ENCODE measurements at places on chromosomes 13 and 19. TPM values are rescaled to one million over a fixed set of nuclear protein-coding genes. Genes with fewer than 3 reads are reported as not detected.

DNA sequence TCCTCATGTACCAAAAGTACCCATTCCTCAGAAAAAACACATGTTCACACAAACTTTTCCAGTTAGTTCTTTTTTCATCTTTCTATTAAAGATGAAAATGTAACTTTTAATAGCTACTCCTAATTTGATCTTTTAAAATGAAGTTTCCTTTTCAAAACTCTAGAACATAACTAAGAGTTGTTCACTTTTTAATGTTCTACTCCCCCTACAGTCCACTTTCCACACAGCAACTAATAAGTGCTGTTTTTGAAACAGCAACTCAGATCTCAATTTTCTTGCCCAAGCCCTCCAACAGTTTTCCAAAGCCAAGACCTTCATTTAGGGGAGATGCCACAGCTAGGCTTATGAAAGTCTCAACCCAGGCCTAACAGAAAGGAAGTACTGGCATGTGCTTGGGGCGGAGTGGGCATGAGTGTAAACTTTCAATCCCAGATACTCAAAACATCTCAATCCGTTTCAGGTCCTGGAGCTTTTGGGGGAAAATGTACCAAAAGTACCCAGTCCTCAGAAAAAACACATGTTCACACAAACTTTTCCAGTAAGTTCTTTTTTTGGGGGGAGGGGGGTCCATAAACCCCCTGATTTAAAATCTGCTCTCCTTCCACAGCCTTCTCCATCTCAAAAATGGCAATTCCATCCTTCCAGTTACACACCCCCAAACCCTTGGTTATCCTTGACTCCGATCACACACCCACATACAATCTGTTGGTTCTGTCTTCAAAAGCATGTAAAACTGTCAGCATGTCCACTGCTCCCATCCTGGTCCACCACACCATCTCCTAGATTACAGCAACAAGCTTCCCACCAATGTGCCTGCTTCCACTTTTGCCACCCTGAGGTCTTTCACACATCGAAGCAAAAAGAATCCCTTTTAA is 2.0 kb downstream of the FBL start:
- DNase-seq, result peak; percentile 35

GRCh38 chr13:76715621-76716020 is 170.6 kb downstream of the KCTD12 start:
- DNase-seq, result no peak

DNA sequence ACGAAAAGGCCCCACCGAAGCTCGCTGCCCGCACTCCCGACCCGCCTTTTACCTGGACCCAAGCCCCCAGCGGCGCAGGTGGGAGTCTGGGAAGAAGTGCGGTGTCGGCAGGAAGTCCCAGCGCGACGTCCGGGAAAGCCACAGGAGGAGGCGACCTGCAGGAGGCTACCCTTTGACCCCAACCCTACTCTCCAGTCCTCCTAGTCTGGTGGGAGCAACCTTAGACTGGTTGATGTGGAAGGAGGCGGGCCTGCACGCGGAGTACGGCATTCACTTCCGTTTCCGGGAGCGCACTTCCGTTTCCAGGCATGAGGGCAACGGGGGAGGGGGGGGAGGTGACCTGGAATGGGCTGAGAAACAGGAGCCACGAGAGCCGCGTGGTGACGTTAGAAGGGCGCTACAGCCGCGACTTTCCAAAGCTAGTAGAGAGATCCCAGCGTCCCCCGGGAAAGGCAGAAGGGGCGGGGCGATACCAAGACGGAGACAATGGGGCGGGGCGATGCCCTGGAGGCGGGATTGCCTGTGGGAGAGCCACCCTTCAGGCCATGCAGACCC is 28.5 kb downstream of the ZNF266 start:
- DNase-seq, result peak; percentile 77

DNA sequence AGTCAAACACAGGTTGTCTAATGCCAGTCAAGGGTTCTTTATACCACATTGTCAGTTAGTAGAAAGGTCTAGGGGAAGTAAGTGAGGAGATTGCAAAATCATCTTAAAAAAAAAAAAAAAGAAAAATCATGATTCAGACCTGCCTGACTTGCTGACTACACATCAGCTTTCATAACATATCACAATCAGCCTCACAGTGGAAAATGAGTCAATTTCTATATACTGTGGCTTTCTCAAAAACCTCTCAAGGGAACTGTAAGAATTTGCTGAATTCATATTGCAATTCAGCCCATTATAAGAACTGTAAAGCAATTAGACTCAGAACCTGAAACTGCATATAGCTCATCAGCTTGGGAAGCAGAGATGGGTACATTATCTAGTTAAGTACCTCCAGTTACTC is 75.3 kb upstream of the GPC6 start:
- DNase-seq, result no peak

DNA sequence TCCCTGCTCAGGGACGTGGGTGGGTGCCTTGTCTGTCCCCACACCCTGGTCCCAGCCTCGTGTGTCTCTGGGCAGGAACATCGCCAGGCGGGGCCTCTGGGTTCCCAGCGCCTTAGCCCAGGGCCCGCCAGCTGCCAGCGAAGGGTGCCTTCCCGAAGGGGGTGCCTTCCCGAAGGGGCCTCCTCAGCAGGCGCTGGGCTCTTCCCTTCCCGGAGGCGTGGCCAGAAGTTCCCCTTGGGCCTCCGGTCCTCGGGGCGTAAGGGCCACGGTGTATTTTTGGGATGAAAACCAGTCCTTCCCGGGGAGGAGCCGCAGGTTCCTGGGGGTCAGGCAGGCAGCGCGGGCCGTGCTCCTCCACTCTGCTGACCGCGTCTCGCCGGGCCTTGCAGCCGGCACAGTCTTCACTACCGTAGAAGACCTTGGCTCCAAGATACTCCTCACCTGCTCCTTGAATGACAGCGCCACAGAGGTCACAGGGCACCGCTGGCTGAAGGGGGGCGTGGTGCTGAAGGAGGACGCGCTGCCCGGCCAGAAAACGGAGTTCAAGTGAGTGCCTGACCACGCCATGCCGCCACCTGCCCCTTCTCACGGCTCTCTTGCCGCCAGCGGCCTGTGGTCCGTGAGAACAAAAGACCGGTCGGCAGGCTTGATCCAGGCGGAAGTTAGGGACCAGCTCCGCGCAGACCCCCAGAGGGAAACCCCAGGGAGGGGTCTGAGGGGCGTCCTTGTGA is 6.9 kb downstream of the BSG start:
- no peak for DNase-seq

DNA sequence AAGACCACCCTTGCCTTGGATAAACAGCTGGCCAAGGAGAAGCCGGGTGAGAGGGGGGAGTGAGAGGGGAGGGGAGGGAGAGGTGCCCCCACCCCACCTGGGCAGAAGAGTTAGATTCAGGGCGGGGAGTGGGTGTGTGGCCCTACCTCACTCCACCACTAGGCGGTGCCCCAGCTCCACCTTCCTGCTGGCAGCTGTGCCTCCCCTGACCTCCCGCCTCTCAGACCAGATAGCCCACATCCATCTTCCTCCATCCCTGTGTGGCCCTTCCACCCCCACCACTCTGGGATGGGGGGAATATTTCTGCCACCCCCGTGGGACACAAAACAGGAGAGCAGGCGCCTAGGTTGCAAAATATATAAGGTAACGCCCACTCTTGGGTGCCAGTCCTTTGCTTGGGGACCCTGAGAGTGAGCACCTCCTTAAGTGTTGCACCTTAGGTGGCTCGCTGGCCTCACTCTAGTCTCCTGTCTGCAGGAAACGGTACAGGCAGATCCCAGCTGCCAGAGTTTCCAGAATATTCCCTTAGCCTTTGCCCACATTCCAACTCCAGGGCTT is 13.8 kb upstream of the EHD2 start:
- DNase-seq, result peak; percentile 66

GRCh38 chr13:30600496-30600895 is 17.2 kb upstream of the USPL1 start:
- DNase-seq, result no peak

- DNase-seq, result no peak
Observed at GRCh38 chr13:111567637-111568036, 247.2 kb downstream of the TEX29 start.

DNA sequence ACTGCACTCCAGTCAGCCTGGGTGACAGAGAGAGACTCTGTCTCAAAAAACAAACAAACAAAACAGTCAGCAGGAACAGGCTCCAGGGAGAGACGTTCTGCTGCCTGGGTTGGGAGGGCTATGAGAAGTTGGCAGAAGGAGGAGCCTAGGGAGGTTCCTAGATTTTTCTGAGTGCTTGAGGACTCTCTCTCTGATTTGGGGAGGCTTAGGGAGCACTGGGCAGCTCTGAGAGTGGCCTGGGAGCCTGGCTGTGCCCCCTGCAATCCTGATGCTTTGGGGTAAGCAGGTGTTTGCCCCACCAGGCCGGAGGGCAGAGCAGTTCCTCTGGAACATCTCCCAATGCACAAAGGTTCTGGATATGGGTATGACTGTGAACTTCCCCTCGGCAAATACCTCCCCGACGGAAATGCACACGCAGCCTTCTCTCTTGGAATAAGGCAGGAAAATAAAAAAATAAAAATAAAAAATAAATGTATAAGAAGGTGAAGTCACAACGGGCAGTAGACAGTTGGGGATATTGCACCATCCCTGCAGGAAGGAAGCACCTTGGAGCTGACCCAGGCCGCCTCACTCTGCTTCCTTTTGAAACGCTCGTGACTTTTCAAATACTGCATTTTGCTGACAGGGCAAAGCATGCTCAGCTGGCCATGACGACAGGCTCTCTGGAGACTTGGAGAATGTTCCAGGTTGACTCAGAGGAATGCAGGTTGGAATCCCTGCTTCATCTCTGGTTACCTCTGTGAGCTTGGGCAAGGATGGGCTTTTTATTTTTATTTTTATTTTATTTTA is 26.5 kb upstream of the HOMER3 start:
- no peak for DNase-seq

DNA sequence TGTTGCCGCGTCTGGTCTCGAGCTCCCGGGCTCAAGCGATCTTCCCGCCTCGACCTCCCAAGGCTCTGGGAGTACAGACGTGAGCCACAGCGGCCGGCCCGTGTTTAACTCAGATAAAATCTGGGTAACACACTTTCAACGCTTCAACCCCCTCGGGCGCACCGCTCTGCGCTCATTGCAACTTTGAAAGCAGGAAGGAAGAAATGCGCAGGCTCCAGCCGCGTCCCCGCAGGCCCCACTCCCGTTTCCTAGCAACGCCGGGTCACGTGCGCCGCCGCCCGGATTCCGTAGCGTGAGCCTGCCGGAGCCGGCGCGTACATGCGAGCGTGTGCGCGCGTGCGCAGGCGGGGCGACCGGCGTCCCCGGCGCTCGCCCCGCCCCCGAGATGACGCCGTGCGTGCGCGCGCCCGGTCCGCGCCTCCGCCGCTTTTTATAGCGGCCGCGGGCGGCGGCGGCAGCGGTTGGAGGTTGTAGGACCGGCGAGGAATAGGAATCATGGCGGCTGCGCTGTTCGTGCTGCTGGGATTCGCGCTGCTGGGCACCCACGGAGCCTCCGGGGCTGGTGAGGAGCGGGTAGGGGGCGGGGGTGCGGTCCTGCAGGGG is at the start of gene BSG:
TSS of gene BSG (plus strand) at position 457 of the 603 bp plus-strand sequence. CDS start at position 496, 39 bp downstream.
- DNase-seq, result peak; percentile 99

DNA sequence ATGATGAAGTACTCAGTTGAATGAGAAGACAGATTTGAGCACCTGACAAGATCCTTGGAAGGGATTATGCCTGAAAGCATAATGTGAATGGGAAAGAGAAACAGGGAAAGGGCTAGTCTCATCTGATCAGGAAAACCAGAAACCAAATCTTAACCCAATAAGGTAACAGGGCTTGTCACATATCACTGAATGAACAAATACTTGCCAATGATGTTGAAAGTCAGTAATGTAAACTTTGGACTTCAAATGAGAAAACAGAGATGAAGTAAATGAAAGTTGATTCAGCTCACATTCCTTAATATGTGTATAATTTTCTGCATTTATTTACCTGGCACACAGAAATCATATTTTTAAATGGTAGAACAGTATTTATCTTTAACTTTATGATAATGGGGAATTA is 480.0 kb downstream of the KCTD12 start:
- no peak for DNase-seq

DNA sequence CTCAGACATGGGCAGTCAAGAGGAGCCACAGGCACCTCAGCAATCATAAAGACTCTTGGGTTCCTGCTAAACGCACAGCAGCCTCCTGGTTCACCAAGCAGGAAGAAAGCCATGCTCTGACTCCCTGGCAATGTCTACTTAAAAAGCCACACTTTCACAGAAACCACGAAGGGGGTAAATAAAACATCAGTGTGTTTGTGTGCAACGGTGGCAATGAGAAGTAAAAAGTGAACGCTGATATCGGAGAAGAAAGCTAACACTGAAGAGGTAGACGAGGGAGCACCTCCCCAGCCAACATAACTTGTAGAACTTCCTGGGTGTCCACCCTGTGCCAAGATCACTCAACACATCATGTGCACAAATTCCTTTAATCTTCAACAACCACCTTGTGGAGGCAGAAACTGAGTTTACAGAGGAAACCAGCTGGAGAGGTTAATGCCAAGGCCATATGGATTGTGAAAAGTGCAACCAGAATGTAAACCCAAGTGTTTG is 30.2 kb downstream of the HSPH1 start:
- no peak for DNase-seq

GRCh38 chr19:50252111-50252886 is 48.9 kb downstream of the MYH14 start:
- peak; percentile 54 for DNase-seq

- no peak for DNase-seq
Observed at GRCh38 chr13:106488686-106489085, 46.8 kb downstream of the EFNB2 start.

GRCh38 chr13:97781891-97782305 is 171.6 kb upstream of the IPO5 start:
- no peak for DNase-seq

- no peak for DNase-seq
Observed at GRCh38 chr13:30843548-30843947, 62.5 kb upstream of the MEDAG start.

- DNase-seq, result peak; percentile 82
Observed at GRCh38 chr19:55643003-55643886, at the start of gene ZNF581. Gene ZNF581, plus strand, starts transcription at chr19:55643649. Its CDS starts 923 bp downstream, at chr19:55644572.

DNA sequence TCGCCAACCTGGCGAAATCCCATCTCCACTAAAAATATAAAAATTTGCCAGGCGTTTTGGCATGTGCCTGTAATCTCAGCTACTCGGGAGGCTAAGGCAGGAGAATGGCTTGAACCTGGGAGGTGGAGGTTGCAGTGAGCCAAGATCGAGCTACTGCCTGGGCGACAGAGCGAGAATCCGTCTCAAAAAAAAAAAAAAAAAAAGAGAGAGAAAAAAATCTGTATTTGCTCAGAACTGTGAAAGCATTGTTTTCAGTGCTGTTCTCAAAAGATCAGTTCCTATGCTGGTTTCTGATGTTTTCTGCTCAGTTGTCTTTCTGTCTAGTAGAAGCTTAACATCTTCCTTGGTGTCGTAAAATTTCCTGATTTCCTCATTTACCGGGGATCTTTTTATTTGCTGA is 2.5 kb downstream of the SF3A2 start:
- DNase-seq, result no peak

The KL gene
- 0.36 TPM for total RNA-seq

The GNG8 gene
- total RNA-seq, result 7.1 TPM

The TMEM238 gene
- total RNA-seq, result 10.2 TPM

The CCL25 gene
- not detected for total RNA-seq

The ZNF534 gene
- not detected for total RNA-seq

The NXNL1 gene
- total RNA-seq, result not detected

The IGFL3 gene
- not detected for total RNA-seq

The ZNF45 gene
- total RNA-seq, result 5.4 TPM

The RTBDN gene
- total RNA-seq, result not detected
